ENCODE measurements at places on chromosomes 12 and 14.

GRCh38 chr12:64792128-64792527, 32.3 kb upstream of the TBC1D30 start:
- DNase-seq = no peak

DNA sequence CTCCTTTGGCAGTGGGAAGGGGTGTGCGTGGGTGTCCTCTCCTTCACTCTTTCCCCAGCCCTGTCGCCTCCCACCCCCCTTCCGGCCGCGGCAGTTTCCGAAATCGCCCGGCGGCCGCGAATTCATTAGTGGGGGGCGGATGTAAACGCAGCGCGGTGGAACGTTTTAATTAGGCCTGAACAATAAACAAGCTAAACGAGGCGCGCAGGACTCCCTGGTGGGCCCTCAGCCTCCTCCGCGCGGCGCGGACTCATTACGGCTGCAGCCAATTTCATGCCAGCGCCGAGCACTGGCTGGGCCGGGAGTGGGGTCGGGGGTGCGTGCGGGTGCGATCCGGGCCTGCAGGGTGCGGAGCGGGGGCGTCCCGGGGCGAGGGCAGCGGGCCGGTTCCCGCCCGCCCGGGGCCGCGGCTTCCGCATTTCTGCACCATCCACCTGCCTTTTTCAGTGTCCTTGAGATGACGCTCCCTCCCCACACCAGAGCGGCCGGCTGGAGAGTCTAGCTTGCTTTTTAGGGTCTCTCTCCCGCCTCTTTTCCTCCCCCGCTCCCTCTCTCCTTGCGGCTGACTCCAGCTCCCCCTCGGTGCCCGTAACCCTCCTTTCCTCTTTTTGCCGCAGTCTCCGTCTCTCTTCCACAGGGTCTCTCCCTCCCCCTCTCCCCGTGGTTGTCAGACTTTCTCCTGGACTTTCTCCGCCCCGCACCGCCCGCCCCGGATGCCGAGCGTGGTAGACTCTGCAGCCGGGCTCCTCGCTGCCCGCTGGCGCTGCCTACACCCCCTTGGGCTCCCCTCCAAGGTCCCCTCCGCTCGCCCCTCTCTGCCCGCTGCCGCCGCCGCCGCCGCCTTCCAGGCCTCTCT, at the start of gene CISTR:
TSS of gene CISTR (minus strand) at position 644 of the 856 bp plus-strand sequence.
- DNase-seq = no peak

DNA sequence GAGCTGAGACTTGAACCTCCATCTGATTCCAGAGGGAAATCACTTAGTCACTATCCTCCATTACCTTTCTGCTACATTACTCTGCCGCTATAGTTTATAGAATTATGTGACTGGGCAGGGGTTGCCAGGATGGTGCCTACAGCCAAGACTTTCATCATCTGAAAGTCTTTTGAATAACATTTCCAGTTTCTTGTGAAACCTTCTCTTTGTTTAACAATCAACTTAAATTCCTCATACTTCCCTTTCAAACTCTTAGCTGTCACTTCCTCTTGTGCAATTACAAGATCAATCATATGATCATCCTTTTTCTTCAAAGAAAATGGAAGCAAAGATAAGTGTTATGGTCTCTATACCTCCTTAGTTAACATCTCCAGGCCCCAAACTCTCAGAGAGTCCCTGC, 25.4 kb upstream of the PELI2 start:
- no peak for DNase-seq

DNA sequence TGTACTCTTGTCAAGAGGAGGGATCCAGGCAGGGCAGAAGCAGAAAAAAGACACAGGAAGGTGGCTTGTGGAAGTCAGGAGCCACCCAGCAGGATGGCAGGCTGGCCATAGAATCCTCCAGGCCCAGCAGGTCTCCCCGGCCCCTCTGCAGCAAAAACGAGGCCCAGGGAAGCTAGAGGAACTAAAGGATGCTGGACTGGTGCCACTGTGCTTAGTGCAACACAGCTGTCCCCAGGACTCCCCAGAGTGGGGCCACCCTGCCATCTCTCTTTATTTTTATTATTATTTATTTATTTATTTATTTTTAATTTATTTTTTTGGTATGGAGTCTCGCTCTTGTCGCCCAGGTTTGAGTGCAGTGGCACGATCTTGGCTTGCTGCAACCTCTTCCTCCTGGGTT, 54.1 kb downstream of the PITPNM2 start:
- no peak for DNase-seq

DNA sequence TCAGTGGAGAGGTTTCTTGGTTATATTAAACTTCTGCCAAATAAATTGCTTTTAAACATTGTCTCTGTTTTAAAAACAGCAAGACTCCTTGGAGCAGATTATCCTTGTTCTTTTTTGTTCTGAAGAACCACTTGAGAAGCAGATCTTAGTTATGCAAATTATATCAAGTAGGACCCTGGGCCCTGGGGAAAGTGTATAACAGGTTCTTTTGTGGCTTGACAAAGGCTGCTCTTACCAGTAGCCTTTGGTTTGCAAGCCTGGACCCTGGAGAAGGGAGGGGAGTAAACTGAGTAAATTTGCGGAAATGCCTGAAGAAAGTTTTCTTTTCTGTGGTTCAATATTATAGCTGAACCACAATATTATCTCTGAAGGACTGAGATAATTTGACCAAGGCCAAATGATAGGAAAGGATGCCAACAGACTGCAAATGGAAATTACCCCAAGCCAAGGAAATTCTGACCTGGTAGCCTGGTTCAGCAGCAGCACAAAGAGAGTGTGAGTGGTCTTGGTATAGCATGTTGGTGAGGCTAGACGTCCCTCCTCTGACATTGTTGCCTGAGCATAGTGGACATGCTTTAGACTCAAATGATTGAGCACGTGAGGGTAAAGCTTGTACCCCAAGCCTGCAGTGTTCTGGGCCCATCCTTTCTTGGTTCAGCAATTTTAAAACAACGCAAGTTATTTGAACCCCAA, 30.4 kb upstream of the SIX1 start:
- no peak for DNase-seq

GRCh38 chr14:21087294-21088091, 11.0 kb downstream of the ZNF219 start:
- peak; percentile 85 for DNase-seq

- no peak for DNase-seq
Observed at GRCh38 chr14:80973931-80974641, 18.7 kb downstream of the TSHR start.
